Activated CD4-positive, alpha-beta memory T cell treated with anti-CD3 and anti-CD28 coated beads for 36 hours (primary cell): ENCODE measurements at places on chromosomes 12 and 14. TPM values are rescaled to one million over a fixed set of nuclear protein-coding genes. Genes with fewer than 3 reads are reported as not detected.

GRCh38 chr12:52659395-52659794 lies 7.4 kb upstream of the KRT2 start:
- no peak for DNase-seq

Gene CABP1
- 0.29 TPM for total RNA-seq

GRCh38 chr12:65556676-65557437 lies 267.4 kb upstream of the HMGA2 start:
- peak; percentile 71 for DNase-seq

Gene OS9
- total RNA-seq = 74.8 TPM
